Endothelial cell of umbilical vein (primary cell): ENCODE measurements at places on chromosomes 4 and X. TPM values are rescaled to one million over a fixed set of nuclear protein-coding genes. Genes with fewer than 3 reads are reported as not detected.

DNA sequence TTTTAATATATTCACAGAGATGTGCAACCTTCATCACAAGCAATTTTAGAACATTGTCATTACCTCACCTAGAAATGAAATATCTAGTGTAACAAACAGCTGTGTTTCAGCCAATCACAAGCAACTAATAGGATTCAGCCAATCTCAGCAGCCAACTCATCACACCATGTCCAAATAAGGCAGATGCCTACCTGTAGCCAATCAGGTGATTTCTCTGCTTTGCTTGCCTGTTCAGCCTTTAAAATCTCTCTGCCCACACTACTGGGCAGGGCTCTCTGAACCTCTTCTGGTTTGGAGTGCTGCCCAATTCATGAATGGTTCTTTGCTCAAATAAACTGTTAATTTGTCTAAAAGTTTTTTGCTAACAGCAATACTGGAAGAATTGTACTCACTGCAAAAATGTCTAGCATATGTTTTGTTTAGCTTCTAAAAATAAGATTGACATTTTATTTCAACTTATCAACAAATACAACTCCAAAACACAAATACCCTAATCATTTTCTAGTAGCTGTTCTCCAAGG is 52.4 kb upstream of the IGFBP7 start:
- H3K27ac ChIP-seq = no peak overlapping the region
- no peak for DNase-seq
- H3K4me3 ChIP-seq = no peak overlapping the region
- peaks cover 20% of the 10 kb centered on the region for H3K27me3 ChIP-seq
- H3K4me1 ChIP-seq = no peaks in the 10 kb centered on the region
- H3K36me3 ChIP-seq = no peaks in the 10 kb centered on the region

GRCh38 chr4:154399259-154399974 is 92.2 kb downstream of the DCHS2 start:
- no peak for DNase-seq
- H3K27me3 ChIP-seq = no peaks in the 10 kb centered on the region
- H3K27ac ChIP-seq = no peak overlapping the region
- H3K36me3 ChIP-seq = no peaks in the 10 kb centered on the region
- H3K4me1 ChIP-seq = no peaks in the 10 kb centered on the region
- H3K4me3 ChIP-seq = no peak overlapping the region

GRID2 gene
- total RNA-seq = not detected in 2 replicates

DNA sequence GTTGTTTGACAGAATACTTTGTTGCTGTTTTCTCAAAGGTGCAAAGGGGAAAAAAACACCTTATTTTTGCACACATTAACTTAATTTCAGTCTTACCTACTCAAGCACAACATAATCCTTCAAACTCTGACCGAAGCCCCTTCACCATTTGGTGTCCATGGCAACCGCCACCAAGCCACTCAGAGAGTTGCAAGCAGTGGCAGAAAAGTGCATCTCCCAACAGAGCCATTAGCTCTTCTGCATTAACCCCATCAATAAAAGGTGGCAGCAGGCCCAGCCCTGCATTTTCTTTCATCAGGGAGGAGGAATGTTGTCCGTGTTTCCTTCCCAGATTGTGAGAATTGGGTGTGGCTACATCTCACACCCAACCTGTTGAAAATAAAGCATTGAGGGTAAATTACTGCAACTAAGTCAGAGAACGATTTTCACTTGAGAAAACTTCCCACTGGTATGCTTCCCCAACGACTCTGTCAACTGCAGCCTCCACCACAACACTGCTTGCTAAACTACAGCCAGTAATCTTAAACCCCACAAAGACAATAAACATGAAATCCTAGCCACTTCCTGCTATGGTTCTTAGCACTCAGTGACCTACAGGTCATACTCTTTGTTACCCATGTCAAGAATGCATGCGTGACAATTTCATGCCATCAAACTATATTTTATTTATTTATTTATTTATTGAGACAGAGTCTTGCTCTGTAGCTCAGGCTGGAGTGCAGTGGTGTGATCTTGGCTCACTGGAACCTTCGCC is 154.0 kb downstream of the GRIA3 start:
- H3K4me1 ChIP-seq = no peaks in the 10 kb centered on the region
- DNase-seq = no peak
- no peak overlapping the region for H3K27ac ChIP-seq
- H3K4me3 ChIP-seq = no peak overlapping the region
- H3K27me3 ChIP-seq = no peaks in the 10 kb centered on the region

DNA sequence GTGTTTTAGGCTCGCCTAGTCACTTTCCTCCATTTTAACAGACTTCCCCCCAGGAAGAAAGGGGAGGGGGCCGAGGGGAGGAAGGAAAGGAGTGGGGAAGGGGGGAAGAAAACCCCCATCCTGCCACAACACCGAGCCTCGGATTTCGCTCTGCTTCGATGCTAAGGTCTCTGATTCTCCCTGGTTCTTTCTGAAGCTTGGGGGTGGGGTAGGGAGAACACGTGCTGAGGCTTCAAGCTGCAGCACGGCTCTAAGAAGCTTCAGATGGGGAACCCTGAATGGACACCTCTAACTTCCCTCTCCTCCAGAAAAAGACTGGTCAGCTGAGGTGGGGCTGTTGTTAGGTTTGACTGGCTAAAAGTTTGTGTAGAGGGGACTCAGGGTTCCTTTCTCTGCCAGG is 61.8 kb downstream of the RHOH start:
- H3K36me3 ChIP-seq = no peaks in the 10 kb centered on the region
- H3K4me3 ChIP-seq = no peak overlapping the region
- no peaks in the 10 kb centered on the region for H3K27me3 ChIP-seq
- no peak overlapping the region for H3K27ac ChIP-seq
- no peak for DNase-seq

DNA sequence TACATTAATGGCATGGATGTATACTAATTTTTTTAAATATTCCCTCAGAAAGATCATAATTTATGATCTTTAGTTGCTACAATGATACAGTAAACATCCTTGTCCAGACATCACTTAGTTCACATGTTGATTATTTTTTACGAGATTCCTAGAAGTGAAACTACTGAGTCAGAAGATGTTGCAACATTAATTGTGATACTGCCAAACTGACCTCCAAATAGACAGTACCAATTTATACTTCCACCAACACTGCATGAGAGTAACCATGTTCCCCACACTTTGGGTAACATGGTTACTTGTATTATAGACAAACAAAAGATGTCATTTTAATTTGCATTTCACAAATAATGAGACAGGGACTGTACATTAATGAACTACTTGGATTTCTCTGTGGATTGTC is 19.6 kb downstream of the RCHY1 start:
- peaks cover 4% of the 10 kb centered on the region for H3K36me3 ChIP-seq
- H3K4me3 ChIP-seq = no peak overlapping the region
- no peaks in the 10 kb centered on the region for H3K4me1 ChIP-seq
- no peak for DNase-seq
- H3K27ac ChIP-seq = no peak overlapping the region
- H3K27me3 ChIP-seq = no peaks in the 10 kb centered on the region

- peak; percentile 91 for DNase-seq
- H3K36me3 ChIP-seq = peaks cover 16% of the 10 kb centered on the region
- no peaks in the 10 kb centered on the region for H3K27me3 ChIP-seq
- no peak overlapping the region for H3K4me3 ChIP-seq
- peak overlapping the region; percentile 80 for H3K27ac ChIP-seq
Observed at GRCh38 chr4:169098532-169098931, 88.5 kb upstream of the CBR4 start.

GPR143 gene
- 9.3 and 9.7 TPM in 2 replicates for total RNA-seq

GRCh38 chr4:74444891-74445642 is at the start of gene AREG:
Gene AREG, plus strand, starts transcription at chr4:74445136. Its CDS starts 210 bp downstream, at chr4:74445346.
- H3K36me3 ChIP-seq = no peaks in the 10 kb centered on the region
- H3K27ac ChIP-seq = no peak within 1 kb of the TSS
- DNase-seq = peak; percentile 70
- peaks cover 3% of the 10 kb centered on the region for H3K4me1 ChIP-seq
- peak within 1 kb of the TSS; percentile 8 for H3K4me3 ChIP-seq

DNA sequence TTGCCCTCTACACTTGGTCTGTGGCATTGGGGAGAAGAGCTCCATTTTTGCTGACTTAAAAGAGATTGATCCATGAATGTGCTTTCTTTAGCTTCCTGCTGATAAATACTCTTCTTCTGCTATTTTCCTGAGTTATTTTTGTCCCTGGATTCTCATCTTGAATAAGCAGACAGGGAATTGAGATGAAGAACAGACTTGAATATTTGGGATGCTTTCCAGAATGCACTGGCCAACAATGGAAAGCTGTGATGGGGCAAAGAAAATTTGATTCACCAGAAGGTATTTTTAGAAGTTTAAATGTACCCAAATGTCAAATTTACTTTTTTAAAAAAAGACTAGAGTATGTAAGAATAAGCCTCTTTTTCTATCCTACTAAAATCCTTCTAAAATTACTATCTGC is 309.9 kb upstream of the PPP1R2C start:
- no peak overlapping the region for H3K27ac ChIP-seq
- H3K4me3 ChIP-seq = no peak overlapping the region
- H3K36me3 ChIP-seq = no peaks in the 10 kb centered on the region
- DNase-seq = no peak
- no peaks in the 10 kb centered on the region for H3K27me3 ChIP-seq
- no peaks in the 10 kb centered on the region for H3K4me1 ChIP-seq

GRCh38 chr4:186826846-186827533 is 103.3 kb upstream of the FAT1 start:
- no peak overlapping the region for H3K4me3 ChIP-seq
- no peak for DNase-seq
- no peaks in the 10 kb centered on the region for H3K36me3 ChIP-seq
- H3K4me1 ChIP-seq = peaks cover 17% of the 10 kb centered on the region

GRCh38 chr4:53490965-53491622 is 100.2 kb downstream of the LNX1 start:
- no peaks in the 10 kb centered on the region for H3K36me3 ChIP-seq
- peak; percentile 85 for DNase-seq
- peaks cover 6% of the 10 kb centered on the region for H3K4me1 ChIP-seq
- H3K4me3 ChIP-seq = no peak overlapping the region

GRCh38 chr4:119897260-119897659 is 169.4 kb downstream of the MAD2L1 start:
- H3K27ac ChIP-seq = no peak overlapping the region
- DNase-seq = no peak
- H3K4me3 ChIP-seq = no peak overlapping the region
- H3K36me3 ChIP-seq = no peaks in the 10 kb centered on the region
- H3K4me1 ChIP-seq = no peaks in the 10 kb centered on the region

AKAP14 gene
- total RNA-seq = not detected in 2 replicates

C4orf50 gene
- not detected in 2 replicates for total RNA-seq
